ENCODE measurements at places on chromosomes 12 and 14.

DNA sequence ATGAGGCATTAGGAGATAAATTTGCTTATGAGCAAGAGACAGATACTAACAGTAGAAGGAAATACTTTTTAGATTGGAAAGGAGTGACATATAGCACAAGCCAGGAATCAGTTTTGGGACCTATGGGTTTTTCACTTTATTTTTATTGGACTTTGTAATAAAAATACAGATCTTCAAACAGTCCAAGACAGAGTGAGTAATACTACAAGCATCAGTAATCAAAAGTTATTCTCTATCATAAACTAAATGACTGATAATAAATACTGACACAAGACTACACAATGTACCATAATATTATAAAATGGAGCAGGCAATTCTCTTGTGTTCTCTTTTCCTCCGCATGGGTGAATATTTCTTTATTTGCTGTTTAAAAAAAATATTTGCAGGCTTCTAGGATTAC is 85.8 kb downstream of the DERA start:
- no peak for DNase-seq

- DNase-seq, result no peak
Observed at GRCh38 chr14:102325791-102326345, 6.3 kb downstream of the ZNF839 start.

DNA sequence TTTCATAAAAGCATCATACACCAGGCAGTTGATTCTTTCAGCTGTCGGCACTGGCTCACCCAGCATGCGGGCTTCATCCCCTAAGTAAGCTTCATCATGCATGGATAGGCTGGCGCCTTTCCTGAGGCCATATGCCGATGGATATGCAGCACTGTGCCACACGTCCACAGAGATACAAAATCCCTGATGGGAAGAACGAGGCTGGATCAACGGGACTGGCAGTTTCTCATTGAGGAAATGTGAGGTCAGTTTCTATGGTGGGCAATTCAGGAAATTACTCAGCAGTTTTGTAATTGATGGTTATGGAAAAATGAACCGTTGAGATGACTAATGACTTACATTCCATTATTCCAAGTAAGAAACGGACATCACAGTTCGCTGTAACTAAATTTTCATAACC is 453.8 kb downstream of the TMEM121 start:
- no peak for DNase-seq

DNA sequence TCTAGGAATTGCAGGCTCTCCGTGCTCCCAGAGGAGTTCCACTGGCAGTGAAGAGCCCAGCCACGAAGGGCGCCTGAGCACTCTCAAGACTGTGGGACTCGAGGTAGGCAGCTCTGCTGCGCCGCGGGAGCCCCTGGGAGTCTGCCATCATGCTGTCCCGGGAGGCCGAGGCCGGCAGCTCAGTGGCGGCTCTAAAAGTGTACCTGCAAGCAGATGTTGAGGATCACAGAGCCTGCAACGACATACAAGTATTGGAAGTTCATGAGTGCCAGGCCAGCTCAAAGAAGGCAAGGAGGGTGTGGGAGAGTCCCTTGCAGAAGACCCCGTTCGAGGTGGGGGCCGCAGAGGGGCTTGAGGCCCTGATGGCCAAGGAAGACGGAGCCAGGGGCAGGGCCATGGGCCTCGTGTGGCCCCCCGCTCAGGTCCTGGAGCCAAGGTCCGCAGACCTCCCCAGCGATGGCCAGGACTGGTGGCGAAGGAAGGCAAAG is 62.7 kb downstream of the MUCL1 start:
- no peak for DNase-seq
